ENCODE measurements at places on chromosomes 12 and 14.

DNA sequence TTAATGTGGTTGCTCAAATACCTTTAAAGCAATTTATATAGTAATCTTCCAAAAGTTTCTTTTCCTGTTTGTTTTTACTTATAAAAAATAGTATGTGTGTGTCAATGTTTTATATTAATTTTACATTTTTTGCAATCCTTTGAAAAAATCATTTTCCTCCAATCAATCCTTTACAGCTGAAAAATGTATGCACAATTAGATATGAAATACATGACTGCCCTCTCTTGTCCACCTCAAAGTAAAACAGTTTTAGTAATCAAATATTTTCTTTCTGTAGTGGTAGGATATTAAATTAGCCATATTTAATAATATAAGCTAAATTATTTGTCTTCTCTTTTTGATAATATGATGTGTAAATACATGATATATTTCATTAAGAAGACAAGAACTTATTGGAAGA, 269.9 kb downstream of the ADAMTS20 start:
- DNase-seq = no peak

DNA sequence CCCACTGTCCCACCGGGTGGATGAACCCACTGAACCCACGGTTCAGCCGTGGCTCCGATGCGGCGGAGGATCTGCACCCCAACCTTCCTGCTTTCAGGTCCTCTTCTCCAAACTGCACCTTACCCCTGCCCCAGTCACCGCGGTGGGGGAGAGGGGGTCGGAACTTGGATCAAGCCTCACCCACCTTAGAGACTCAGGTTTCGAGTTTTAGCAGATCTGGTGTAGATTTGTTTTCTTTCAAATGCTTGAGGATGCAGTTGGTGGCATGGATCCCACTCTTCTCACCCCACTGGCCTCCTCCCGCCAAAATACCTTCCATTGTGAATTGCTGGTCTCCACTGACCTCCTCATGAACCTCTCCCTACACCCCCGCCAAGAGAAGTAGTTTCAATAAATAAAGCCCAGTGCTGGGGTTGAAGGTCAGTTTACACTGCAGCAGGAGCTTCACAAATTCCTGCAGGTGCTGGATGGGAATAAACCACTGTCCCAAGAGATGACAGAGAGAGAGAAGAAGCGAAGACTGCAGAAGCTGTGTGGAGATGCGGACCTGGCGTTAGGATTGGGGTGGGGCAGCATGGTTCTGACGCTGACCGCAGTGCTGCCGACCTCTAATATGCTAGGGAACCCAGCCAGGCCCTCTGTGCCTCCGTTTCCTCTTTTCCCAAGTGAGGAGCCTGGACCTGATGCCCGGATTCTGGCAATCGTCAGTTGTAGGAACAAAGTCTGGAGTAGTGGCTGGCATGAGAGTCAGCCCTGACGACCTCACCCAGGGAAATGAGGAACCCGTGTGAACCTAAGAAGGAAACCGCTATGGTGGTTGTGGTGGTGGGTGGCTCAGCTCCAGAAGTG, 7.4 kb downstream of the TTC6 start:
- DNase-seq = no peak

- no peak for DNase-seq
These were observed 19.6 kb downstream of the TC2N start for GRCh38 chr14:91847693-91848092.

DNA sequence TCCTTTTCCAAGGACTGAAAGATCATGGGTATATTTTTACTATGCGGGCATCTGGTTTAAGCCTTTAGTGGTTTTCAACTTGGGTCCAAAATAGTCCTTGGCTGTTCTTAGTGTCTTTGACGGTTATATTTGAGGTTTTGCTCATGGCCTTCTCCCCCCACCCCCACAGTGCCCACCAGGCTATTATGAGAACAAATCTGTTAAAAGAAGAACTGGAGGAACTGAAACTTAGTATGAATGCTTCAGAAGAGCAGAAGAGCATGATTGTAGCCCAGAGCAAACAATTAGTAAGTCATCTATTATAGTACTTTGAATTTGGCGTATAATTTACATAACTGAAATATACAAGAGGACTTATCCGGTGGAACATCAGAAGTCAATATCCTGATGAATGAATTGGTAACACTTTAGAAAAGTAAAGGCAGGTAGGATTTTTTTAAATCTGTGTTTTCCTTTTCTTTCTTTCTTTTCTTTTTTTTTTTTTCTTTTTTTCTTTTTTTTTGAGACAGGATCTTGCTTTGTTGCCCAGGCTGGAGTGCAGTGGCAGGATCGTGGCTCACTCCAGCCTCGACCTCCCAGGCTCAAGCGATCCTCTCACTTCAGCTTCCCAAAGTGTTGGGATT, 71.8 kb upstream of the BCAT1 start:
- no peak for DNase-seq

GRCh38 chr12:10558301-10558700, 52.6 kb downstream of the EIF2S3B start:
- no peak for DNase-seq

DNA sequence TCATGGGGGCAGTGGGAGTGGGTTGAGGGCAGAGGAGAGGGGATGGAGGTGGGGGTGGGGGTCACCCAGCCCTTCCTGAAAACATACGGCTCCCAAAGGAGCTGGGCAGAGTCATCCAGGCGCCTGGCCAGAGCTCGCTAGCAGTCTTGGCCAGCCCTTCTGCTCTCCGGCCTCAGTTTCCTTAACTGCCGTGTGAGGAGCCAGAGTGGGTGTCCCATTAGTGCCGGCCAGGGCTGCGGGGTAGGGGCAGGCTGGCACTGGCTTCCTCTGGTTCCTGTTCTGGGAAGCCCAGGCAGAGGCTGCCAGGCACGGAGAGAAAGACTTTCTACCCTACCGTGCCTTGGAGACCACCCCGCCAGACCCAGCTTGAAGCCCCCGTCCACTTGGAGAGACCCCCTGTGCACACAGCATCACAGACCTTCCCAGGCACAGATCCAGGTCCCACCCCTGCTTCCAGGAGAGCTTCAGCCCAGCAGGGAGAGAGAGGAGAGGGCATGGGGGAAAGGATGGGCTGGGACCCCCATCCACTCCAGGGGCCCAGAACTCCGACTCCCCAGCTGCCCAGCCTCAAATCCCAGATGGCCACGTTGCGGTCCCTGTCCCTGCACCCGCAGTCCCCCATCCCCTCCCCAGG, 93.3 kb downstream of the RFLNA start:
- DNase-seq = no peak

GRCh38 chr12:55515696-55516095, 23.5 kb downstream of the OR6C68 start:
- DNase-seq = no peak

DNA sequence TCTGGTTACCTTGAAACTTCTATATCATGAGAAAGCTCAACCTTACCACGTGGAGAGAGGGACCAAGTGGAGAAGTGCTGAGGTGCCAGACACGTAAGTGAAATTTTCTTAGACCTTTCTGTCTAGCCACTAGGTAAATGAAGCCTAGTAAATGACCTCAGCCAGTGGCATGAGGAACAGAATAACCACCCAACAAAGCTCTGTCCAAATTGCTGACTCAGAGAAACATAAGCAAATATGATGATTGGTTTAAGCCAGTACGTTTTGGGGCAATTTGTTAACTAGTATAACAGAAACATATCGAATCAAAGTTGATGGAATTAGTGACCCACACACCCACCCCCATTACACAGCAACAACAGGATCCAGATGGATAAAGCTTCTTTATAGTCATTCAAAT, 75.2 kb upstream of the MAX start:
- DNase-seq = no peak

GRCh38 chr14:58737511-58737910, 99.7 kb downstream of the DACT1 start:
- no peak for DNase-seq

- DNase-seq = no peak
These were observed 27.6 kb downstream of the EML5 start for GRCh38 chr14:88765130-88765529.

DNA sequence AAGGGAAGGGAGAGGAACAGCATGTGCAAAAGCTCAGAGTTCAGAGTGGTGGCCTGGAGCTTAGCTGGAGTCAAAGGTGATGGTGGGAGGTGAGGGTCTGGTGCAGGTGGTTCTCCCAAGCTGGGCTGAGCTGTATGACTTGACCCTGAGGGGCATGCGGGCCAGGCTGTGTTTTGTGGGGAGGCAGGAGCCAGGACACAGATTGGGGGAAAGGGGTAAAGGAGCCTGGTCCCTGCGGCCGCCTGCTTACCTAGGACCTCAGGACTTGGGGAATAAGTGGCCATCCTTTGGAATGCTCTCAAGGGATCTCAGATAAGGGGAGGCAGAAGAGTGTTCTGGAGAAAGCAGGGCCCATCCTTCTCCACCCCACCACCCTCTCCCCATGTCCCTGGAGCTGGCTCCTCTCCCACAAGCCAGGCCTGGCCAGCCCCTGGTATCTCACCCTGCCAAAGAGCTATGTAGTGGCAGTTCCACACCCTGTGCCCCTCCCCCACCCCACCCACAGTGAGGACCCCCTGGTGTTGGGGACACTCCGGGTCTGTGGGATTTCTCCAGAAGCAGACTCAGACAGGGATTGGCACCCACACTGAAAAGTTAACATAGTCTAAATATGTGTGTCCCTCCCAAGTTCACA, 19.9 kb upstream of the CEP170B start:
- DNase-seq = no peak

- DNase-seq = no peak
These were observed 40.6 kb downstream of the EP400 start for GRCh38 chr12:131990066-131990979.

GRCh38 chr14:71579331-71579730, 352.9 kb upstream of the RGS6 start:
- DNase-seq = no peak

- DNase-seq = no peak
These were observed 286.9 kb upstream of the PRKD1 start for GRCh38 chr14:30214461-30215090.

- no peak for DNase-seq
These were observed 62.5 kb upstream of the PTPRR start for GRCh38 chr12:70982991-70983390.

GRCh38 chr12:107843351-107844311, 69.1 kb downstream of the ASCL4 start:
- DNase-seq = no peak

DNA sequence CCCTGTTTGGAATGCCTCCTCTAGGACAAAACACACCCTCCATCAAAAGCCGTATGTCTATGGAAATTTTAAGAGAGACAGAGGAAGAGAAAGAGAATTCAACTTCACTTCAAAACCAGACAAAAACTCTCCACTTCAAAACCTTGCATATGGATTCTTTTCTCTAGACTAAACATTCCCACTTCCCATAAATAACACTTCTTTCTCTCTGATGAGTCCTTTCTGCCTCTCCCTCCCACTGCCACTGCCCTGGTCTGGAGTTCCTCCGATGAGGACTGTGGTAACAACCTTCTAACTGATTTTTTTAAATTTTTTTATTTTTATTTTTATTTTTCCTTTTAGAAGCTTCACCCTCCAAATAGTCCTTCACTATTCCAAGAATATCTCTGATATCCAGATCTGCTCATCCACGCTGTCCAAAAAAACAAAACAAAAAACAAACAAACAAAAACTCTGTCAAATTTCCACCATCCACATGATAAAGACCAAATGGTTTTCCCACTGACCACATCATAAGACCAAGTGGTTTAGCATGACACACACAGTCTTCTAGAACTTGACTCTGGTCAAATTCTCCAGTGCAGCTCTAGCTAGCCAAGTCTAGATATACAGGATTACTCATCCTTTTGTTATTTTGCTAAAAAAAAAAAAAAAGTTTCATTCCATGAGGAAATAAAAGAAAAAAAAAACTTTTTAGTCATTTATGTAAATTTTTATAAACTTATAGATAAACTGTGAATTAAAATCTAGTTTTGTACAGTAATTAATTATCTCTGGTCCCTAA, 256.0 kb downstream of the PPFIA2 start:
- DNase-seq = no peak

- DNase-seq = no peak
These were observed 91.2 kb downstream of the SLC25A21 start for GRCh38 chr14:37081218-37081617.

DNA sequence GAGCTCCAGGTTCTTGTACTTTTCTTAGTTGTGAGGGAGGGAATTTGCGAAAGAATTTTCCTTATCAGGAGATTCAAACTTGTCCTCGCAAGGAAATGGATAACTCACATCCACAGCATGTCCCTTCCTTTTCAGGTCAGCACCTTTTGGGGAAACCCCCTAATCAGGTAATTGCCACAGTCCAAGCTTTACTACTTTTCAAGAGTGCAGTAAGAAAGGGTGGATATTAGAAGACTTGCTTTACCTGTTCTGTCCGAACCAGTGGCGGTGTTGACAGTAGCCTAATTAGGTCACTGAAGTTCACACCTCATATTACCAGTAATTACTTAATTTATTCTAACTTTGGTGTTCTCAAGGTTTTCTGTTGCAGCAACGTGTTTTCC, 6.7 kb upstream of the C12orf50 start:
- DNase-seq = no peak

- DNase-seq = no peak
These were observed 7.3 kb downstream of the JAG2 start for GRCh38 chr14:105161309-105161708.

DNA sequence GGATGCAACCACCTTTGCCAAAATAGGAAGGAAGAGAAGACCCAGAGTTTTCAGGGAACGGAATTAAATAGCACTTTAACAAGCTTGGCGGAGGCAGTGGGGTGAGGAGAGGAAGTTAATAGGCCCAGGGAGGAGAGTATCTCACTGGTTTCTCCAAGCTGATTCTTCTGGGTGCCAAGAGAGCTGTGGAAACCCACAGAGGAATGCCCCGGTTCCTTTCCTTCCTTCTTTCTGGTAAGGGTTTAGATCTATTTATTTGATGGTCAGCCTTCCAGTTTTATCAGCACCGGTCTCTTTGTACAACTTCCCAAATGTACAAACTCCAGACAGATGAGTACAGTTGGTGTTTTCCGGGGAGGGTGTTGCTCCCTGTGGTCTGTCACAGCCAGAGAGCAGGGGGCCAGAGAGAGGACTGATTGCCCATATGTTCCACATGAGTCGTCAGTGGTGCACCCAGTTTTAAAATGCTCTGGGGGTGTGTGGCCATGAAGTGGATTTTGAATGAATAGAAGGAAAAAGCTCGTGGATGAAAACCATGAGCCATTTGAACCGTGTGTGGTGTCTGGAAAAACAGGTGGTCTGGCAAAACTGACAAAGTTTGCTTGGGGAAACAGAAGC, 26.6 kb downstream of the PRKCH start:
- no peak for DNase-seq

GRCh38 chr14:74942608-74943007, 12.8 kb downstream of the PGF start:
- no peak for DNase-seq

DNA sequence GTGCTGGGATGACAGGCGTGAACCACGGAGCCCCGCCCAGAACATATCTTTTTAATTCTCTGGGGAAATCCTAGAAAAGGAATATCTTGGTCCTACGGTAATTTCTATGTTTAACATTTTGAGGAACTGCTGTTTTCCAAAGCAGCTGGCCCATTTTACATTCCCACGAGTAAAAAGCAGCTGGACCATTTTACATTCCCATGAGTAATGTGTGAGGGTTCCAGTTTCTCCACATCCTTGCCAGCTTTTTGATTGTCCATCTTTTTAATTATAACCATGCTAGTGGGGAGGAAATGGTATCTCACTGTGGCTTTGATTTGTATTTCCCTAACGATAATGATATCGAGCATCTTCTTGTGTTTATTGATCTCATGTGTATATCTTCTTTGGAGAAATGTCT, 4.4 kb upstream of the P2RX4 start:
- DNase-seq = no peak

GRCh38 chr12:5621329-5621728, 189.4 kb downstream of the NTF3 start:
- no peak for DNase-seq

Data from omental fat pad (tissue), 4 donors.